ENCODE measurements at places on chromosomes 1 and 21. TPM values are rescaled to one million over a fixed set of nuclear protein-coding genes. Genes with fewer than 3 reads are reported as not detected.

The CFAP107 gene
- total RNA-seq = not detected

The GPA33 gene
- total RNA-seq = not detected

The SLC2A5 gene
- total RNA-seq = under 0.01 TPM

The GUK1 gene
- 590 TPM for total RNA-seq

The PFKFB2 gene
- 0.99 TPM for total RNA-seq

All from lung microvascular endothelial cell (primary cell).